ENCODE measurements at places on chromosomes 5 and 9.

- no peak for DNase-seq
Measured at GRCh38 chr9:24245988-24246387, 299.7 kb downstream of the IZUMO3 start.

DNA sequence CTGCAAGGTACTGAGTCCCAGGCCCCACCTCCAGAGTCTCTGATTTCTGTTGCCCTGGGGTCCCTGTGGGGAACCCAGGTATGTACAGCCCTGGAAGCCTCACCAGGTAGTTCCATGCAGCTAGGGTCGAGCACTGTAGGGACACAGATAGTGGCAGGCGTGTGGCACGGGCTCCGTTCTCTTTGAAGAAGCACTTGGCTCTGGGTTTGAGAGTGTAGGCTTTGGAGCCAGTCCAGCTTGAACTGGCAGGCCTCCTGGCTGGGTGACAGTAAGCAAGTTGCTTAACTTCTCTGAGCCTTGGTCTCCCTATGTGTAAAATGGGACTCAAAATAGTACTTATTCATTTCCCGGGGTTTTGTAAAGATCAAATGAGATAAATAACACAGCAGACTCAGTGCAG, 5.6 kb downstream of the OLFM1 start:
- DNase-seq = no peak

DNA sequence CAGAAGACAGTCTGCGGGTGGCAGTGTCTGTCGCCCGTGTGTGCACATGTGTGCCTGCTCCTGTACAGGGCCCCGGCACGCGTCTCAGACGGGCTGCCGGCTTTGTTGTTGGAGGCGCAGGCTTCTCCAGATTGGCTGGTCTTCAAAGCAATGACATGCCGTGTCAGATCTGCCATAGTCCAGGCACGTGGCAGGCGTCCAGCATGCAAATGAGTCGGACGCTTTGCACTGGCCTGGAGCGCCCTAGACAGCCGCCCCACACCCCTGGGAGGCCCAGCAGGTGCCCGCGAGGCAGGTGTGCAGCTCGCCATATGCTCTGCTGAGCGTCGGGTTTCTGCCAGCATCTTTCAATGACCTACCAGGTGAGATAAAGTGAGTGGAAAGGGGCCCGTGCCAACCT, 71.5 kb downstream of the GADD45G start:
- DNase-seq = peak; percentile 67

DNA sequence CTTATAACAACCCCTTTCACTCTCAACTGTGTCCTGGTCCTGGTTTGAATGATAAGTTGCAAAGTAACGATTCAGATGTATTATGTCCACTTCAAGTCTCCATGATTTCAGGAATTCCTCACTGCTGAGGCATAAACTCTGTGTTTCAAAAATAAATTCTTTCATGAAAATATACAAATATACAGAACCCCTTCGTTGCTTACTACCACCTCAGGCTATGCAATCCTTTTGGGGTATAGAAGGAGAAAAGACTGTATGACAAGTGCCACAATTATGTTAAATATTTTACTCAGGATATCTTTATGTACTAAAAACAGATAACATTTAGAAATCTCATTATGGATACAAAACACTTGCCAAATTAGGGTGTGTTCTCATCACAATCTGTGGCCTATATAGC, 190.7 kb downstream of the KCTD16 start:
- DNase-seq = no peak

GRCh38 chr9:8871796-8872445, 1072.3 kb upstream of the DMAC1 start:
- DNase-seq = no peak
